Stimulated activated CD8-positive, alpha-beta memory T cell treated with anti-CD3 and anti-CD28 coated beads, Interleukin-15, amount 100 ng/mL, for 24 hours (primary cell): ENCODE measurements at places on chromosomes 1 and 21.

- no peak for DNase-seq
Measured at GRCh38 chr1:93758842-93759515, 77.3 kb upstream of the BCAR3 start.

DNA sequence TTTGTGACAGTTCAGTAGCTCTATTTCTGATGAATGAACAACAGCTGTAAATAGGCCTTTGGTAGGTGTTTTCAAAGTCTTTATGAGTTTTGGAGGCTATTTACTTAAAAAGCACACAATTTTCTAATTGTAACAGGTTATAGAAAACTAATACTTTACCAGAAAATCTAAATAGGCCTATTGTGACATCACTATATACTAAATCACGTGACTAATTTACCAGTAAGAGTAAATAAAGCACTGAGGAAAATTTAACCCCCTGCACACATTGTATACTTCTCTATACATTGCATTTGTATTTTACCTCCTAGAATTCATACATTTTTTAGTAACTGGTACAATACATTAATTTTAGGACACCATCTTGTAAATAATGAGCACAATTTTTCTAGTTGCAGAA, 15.0 kb downstream of the KRTAP26-1 start:
- no peak for DNase-seq

GRCh38 chr1:147605591-147605990, 64.3 kb downstream of the BCL9 start:
- DNase-seq = no peak

DNA sequence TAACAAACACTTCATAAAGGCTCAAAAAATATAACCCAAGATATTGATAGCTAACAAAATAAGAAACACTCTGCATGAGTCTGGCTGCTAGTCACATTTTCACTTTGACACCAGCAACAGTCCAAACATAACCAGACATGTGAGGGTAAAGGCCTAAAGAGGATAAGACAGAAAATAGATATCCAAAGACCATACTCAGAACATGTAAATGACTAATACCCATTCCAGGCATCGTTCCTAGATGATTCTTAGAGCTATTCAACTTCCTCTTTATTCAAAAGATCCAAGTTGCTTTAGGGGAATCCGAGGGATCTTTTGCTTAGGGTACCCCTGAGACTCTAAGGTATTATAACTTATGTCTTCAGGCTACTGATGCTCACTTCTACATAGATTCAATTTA, 5.1 kb downstream of the COL24A1 start:
- no peak for DNase-seq

GRCh38 chr21:34557261-34557660, 45.3 kb upstream of the KCNE1 start:
- no peak for DNase-seq

GRCh38 chr1:222373216-222373615, 174.7 kb downstream of the HHIPL2 start:
- no peak for DNase-seq

DNA sequence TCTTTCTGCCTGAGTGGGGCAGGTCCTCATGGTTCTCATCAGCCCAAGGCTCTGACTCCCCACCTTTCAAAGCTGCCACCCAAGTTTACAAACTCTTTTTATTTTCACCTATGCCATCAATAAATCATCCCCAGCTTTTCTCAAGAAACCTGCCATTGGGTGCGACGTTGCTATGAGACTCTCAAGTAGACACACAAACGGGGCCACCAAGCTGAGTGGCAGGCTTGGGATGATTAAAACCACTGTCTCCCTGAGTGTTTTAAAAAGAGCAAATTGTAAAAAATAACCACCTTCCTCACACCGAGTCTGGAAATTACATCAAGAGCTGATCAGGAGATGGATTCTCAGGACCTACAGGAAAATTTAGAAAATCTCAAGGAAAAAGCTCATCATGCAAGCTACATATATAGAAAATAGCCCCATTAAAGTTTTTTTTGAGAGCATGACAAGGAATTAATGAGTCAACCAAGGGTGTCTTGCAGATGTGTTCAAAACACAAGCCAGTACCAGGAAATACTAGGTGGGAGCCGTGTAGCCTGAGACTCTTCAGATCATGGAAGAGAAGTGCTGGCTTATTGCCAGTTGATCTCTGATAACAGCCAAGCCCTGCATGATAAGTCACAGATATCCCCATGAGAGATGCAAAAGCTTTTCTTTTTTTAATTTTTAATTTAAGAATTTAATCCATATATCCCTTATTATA, 158.4 kb upstream of the BACE2 start:
- DNase-seq = no peak

- DNase-seq = peak; percentile 55
Measured at GRCh38 chr1:43172527-43172972, 420 bp downstream of the CFAP57 start.

DNA sequence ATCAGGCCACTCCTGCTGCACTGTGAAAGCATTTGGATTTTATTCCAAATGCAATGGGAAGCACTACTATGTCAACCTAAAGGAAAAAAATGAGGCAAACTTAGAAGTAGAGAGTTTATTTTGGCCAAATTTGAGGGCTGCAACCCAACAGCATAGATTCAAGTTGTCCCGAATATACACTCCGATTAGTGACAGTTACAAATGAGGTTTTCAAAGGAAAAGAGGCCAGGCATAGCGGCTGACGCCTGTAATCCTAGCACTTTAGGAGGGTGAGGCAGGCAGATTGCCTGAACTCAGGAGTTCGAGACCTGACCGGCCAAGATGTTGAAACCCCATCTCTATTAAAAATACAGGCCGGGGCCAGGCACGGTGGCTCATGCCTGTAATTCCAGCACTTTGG, 78.9 kb upstream of the PUM1 start:
- DNase-seq = no peak

DNA sequence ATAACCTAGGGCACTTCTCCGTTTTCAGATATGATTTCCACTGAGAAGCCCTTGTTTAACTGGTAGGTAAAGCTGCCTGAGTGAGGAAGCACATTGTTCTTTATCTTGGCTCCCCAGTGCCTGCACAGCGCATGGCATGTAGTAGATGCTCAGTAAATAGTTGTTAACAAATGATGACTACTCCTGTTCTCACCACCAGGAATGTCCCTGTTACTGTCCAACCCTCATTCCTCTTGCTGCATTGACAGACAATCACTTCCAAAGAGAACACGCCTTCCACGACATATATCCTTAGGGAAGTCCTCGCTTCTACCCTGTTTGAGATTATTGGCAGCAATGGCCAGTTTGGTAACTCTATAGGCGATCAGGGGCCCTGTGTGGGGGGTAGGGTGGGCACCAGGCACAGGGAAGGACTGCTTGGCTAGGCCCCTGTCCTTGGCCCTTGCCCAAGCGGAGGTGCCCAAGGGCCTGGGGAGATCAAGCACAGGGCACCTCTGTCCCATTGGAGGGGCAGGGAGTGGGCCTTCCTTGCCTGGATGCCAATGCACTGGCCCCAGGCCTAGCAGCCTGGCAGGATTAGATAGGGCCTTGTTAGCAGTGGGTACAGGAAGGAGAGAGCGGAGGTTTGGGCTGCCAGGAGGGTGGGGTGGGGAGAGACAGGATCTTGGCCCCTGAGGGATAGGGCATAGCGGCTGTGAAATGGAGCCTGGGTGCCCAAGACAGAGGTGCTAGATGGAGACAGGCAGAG, 10.2 kb downstream of the NES start:
- DNase-seq = no peak

- no peak for DNase-seq
Measured at GRCh38 chr21:14523234-14523633, 22.9 kb downstream of the SAMSN1 start.

GRCh38 chr1:43011020-43011419, 52.4 kb upstream of the SLC2A1 start:
- DNase-seq = no peak

GRCh38 chr1:227559499-227559898, 3.9 kb upstream of the ZNF678 start:
- no peak for DNase-seq

DNA sequence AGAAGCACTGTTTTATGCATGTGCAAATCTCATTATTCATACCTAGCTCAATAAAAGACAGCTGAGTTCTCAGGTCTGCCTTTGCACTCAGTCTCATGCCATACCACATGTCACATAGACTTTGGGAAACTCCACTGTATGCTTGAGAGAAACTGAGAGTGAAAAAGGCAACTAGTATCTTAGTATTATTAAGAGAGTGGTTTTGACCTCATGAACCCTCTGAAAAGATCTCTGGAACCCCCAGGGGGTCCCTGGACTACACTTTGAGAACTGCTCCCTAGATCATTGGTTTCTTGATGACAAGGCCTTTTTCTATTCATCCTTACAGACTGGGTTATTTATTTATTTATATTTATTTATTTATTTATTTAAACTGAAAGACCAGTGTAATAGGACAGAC, 3.7 kb upstream of the RHEX start:
- DNase-seq = no peak

DNA sequence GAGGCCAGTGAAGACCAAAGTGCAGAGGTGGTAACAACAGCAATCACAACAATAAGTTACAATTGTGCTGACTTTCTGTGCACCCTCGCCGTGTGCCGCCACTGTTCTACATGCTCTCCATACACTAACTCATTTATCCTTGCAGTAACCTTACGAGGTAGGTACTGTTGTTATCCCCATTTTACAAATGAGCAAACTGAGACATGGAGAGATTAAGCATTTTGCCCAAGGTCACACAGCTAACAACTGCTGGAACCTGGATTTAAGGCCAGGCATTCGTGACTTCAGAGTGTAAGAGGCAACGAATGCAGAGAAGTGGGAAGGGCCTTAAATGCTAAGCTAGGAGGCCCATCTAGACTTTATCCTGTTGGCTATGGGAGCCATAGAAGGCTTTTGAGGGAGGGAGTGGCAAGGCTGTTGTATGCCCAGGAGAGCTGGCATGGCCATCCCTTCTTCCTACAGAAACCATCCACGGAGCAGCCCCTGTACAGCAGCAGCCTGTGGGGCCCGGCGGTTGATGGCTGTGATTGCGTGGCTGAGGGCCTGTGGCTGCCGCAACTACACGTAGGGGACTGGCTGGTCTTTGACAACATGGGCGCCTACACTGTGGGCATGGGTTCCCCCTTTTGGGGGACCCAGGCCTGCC, 36.6 kb downstream of the AZIN2 start:
- DNase-seq = no peak
